Body of pancreas (tissue), 4 donors: ENCODE measurements at places on chromosomes 4 and X. TPM values are rescaled to one million over a fixed set of nuclear protein-coding genes. Genes with fewer than 3 reads are reported as not detected.

Gene EOLA2
- 13.2 TPM for total RNA-seq

Gene ARMCX4
- total RNA-seq = 6.5 TPM

Gene RTL5
- 2.3 TPM for total RNA-seq

Gene BMX
- 0.52 TPM for total RNA-seq

GRCh38 chr4:185396724-185397385 lies at the start of gene ANKRD37:
Gene ANKRD37, plus strand, starts transcription at chr4:185396841. Its CDS starts 83 bp downstream, at chr4:185396924.
- DNase-seq = peak; percentile 89

- no peak for DNase-seq
Observed at GRCh38 chr4:4602468-4602867, 60.6 kb upstream of the STX18 start.

DNA sequence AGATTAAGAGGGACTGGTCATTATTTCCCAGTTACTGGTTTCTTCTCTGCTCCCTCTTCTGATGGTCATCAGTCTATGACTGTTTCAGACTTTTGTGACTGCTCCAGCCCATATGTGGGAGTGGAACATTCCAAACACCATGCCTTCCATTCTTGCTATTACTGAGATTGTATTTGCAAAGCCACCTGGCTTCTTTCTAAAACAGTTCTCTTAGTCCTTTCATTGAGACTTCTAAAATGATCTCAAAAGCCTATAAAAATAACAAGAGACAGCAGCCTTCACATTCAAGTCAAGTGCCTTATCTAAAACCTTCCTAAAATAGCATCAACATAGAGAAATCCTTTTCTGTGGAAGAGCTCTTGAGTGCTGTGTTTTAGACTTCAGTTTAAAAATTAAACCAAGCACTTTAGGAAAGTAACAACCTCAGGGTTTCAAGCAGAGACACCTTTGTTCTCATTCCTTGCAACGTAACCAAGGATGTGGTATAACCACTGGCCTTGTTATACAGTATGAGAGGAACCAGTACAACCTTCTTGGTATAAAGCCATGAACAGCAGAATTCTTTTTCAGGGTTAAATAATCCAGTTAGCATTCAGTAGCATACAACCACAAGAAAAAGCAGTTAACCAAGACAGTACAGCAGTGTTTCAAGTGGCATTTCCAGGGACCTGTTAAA lies 97.1 kb downstream of the NFKB1 start:
- no peak for DNase-seq

DNA sequence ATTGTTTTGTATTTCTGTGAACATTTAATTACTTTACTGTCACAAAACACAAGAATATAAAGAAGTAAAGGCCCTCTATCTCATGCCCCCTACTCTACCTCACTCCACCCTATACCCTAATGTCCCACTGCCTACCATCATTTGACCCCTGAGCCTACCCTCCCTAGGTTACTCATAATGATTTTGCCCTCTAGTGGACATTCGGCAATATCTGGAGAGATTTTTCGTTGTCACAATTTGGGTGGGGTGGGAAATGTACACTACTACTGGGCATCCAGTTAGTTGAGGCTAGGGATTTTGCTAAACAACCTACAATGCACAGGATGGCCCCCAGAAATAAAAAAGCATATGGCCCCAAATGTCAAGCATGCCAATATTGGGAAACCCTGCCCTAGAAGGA lies 10.2 kb downstream of the TEX13A start:
- no peak for DNase-seq

GRCh38 chr4:88413801-88414200 lies 35.1 kb downstream of the HERC6 start:
- DNase-seq = no peak

DNA sequence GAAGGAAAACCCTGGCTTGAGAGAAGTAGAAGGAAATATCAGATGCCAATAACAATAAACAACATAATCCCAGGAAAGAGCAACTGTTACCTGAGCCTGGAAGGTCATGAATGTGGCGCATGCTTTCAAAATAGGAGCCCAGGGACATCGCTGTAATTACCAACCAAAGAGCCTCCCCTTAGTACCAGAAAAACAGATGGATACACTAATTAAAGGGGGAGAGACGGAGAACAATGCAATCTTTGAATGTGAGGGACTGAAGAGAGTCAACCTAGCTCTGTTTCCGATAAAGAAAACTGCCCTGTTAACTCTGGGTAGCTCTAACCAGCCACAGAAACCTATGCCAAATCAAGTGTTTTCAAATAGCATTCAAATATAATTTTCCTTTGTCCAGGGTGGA lies 161.4 kb downstream of the ENOX2 start:
- no peak for DNase-seq

DNA sequence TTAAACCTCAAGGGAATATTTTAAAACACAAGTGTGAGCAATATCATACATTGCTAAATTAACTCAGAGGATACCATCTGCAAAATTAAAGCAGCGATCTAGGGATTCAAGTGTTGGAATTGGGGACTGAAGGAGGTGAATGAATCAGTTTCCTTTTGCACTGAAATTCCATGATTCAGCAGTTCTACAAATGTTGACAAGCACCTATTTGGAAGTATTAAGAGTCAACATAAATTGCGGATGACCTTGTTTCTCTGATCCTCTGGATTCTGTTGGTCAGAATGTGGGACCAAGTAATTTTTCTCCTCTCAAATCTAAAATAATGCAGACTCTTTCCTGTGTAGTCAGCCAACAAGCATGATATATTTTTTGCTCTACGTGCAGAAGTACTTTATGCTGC lies 78.8 kb downstream of the LDB2 start:
- no peak for DNase-seq

- DNase-seq = no peak
Observed at GRCh38 chrX:14616836-14617235, 87.5 kb downstream of the GLRA2 start.

DNA sequence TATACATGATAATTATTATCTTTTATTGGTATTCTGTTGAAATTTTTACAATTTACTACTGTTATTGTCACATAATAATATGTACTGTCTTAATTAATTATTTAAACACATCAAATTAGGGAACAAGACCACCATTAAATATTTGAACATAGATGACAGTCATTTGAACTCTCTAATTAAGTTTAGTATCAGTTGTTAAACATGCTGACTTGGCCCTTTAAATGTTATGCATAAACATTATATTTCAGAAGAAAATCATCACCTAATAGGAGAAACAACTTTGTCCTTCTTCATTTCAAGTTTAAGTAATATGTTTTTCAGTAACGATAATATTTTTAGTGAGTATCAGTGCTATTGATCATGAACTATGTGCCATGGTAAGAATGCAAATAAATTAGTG lies 623.5 kb upstream of the GNPDA2 start:
- DNase-seq = no peak
